ENCODE measurements at places on chromosomes 12 and 14.

DNA sequence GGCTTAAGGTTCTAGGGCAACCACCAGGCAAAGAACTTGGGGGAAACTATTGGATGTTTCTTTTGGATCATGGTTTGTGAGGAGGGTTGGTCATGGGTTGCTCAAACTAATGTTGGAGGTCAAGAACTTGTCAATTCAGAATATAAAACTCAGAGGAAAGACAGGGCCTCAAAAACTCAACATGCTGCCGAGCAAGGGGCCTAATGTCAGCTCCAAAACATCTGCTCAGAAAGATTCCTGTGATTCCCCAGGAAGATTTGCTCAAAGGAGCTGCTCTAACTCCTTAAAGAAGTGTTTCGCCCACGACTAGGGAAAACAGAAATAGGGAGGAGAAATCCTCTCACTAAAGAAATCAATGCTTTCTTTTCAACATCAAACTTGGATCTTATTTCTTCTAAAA, 3.7 kb upstream of the IGF1 start:
- no peak for DNase-seq

DNA sequence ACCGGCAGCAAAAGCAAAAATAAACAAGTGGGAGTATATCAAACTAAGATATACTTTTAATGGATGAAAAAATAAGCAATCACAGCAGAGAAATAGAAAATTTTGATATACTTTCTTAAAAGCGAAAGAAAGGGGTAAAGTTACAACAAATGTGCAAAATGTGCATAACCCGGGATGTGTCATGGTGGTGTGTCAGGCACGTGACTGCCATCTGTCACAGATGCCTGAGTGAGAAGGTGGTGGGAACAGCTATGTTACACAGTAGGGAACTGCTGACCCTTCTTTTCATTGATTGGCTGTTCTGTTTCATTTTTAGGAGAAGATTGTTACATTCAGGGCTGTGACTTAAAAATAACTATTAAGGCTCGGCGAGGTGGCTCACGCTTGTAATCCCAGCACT, 168.1 kb upstream of the PELI2 start:
- DNase-seq: no peak

DNA sequence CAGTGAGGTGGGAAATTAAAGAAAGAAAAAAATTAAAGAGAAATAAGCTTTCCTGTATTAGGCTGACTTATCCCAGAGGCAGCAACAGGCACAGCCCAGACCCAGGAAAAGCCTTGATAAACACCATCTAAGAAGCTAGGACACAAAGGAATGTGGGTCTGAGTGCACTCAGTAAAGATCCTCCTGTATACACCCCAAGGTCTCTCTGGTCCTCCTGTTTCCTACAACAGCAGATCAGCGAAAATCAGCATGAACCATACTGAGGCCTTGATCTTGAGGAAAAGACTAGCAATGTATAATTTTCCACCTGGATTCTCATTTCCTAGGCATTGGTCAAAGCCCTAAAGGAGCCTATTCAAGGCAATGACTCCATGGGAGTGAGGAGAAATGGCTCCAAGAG, 486.3 kb upstream of the CCDC196 start:
- DNase-seq: no peak

- peak; percentile 23 for DNase-seq
These were observed 21.4 kb upstream of the VSX2 start for GRCh38 chr14:74217672-74218448.

GRCh38 chr14:91830777-91831176, 36.6 kb downstream of the TC2N start:
- no peak for DNase-seq

DNA sequence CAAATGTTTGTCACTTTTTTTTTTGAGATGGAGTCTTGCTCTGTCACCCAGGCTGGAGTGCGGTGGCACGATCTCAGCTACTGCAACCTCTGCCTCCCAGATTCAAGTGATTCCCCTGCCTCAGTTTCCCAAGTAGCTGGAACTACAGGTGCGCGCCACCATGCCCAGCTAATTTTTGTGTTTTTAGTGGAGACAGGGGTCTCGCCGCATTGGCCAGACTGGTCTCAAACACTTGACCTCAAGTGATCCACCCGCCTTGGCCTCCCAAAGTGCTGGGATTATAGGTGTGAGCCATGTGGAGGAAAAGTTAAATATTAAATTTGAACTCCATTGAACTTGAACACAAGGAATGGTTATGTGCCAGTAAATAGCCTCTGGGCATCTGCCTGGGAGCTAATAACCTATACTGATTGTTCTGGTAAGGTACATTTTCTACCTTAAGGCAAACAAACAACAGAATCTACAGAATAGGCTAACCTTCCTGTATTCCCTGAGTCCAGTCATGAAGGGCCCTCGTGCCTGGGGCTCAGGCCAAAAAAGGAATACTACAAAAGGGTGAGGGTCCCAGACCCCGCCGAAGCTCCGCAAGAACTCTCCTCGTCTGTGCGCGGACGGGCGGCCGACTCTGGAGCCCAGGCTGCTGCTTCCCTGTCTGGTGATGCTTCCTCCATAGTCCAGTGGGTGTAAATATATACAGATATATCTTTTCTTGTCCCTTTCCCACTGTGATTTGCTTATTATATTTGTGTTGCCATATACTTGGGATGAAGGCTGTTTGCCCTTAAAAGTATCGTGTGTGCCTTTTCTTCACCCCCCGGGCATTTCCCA, 74.0 kb upstream of the EIF5 start:
- DNase-seq: no peak

DNA sequence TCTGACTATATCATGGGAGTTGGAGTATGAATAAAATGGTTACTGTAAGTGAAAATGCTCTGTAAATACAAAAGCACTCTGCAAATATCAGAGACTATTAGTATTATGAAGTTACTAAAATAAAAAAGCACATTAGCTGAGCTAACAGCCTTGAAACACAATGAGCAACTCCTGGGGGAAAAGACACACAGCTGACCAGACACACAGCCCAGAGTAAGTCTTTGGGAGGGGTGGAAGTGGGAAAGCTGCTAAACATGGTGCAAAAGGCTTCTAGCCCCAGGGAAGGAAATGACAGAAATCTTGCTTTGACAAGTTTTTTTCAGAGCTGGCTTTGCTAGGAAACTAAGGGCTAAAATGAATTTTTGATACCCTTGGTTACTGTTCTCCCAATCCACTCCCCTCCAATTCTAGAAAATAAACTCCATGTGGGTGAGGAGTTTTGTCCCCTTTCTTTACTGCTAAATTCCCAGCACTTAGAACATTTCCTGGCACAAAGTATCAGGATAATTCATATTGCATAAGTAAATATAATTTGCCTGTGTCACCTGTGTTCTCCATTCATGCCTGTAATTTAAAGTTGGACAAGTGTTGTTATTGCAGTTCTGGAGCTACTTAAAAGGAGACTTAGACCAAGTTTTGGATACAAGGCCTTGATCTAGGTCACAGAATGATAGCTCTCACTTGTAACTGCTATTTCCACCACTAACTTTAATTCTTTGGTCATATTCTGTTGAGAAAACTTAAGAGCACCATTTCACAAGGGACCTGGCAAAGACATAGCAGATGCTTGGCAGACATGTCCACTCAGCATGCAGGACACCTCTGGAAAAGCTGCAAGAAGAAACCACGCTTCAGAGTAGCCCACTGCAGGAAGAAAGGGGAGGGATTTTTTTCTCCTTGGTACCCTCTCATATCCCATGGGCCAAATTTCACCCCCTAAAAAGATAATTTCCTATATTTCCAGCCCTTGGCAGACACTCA, 19.0 kb upstream of the RAB3IP start:
- no peak for DNase-seq

DNA sequence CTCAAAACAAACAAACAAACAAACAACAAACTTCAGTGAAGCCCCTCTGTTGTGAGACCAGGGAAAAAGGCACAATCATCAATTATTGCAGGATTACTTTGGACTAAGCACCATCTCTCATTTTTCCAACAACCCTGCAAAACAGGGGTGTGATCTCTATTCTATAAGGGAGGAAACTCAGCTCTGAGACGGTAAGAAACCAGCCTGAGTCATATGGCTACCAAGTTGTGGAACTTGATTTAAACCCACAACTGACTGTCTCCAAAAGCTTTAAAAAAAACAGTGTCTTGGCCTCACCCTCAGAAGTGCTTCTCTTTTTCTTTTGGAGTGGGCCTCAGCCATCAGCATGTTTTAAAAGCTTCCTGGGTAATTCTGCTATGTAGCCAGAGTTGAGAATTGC, 49.8 kb downstream of the RIN3 start:
- no peak for DNase-seq

GRCh38 chr12:24697295-24697694, 251.6 kb downstream of the BCAT1 start:
- no peak for DNase-seq

- DNase-seq: peak; percentile 47
These were observed 132.2 kb upstream of the TMTC2 start for GRCh38 chr12:82554529-82554928.

DNA sequence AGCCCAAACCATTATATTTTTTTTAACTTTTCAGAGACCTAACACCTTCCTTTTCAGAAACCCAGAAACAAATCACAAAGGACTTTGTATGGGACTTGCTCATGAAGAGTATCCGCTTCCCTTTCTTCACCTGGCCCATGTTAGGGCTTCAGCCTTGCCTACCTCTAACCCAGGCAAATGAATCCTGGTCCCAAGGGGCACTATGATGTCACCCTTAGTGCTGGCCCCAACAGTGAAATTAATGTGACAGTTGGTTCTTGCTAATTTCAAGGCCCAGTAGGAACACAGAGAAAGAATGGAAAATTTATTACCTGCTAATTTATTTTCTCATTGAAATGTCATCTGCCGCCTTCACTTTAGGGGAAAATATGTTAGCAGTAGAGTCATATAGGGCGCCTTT, 179.8 kb upstream of the NRXN3 start:
- DNase-seq: no peak

DNA sequence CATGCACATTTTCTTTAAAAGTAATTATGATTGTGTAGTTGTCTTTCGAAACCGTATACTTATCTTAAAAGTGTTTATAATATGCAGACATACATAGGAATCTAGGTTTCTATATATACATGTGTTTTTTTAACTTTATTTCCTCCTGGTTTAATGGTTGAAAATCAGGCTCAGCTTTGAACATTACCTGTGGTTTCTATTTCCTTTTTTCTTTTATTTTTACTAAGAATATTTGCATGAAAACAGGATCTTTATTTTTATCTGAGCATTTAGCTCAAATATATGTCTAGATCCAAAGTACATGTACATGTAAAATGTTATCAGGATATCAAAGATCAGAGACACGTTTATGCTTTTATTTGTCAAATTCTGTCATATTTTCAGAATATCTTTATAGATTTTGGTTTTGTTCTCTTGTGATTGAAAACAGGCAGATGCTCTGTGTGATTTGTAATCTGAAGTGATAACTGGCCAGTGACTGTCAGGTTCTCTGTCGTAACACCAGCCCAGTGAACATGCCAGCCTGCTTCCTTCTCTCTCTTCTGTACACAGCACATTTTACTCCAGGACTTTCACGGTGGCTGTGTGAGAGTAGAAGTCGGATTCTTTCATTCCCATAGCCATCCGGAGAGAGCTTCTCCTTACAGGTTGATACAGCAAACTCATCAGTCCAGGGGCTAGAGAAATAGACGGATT, 13.7 kb downstream of the TCTN1 start:
- no peak for DNase-seq

DNA sequence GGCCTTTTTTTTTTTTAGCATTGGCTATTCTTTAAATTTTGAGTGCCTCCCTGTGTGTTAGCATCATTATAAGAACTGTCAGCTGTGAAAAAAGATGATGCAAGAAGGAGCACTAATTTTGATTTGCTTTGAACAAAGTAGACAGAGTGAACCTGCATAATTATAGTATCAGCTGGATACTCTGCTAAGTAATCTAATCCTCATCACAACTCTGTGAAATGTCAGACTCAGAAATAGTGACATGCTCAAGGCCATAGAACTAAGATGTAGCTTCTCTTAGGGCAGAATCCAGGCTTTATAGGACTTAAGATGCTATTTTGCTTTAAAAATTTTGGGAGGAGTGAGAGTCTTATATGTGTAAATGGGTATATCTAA, 31.9 kb downstream of the FBXO34 start:
- no peak for DNase-seq

GRCh38 chr12:19387161-19387560, 52.1 kb upstream of the AEBP2 start:
- DNase-seq: no peak

GRCh38 chr14:100673085-100673806, 53.4 kb upstream of the DLK1 start:
- no peak for DNase-seq

DNA sequence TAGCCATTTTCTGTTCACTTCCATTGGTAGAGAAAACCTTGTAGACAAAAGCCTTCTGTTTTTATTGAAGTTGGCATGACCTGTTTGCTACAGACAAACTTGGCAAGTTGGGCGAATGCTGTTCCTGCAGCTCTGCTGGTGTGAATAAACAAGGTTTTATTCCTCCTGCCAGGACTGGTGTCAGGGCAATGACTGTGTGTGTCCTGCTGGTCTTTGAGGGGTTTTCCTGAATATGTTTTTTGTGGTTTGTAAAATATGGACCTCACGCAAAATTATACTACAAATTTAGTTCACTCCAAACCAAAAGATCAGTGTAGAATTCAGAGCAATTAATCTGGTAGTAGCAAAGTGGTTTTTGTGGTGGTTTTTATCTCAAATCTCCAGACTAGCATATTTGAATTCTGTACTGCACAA, 140.8 kb downstream of the ERC1 start:
- DNase-seq: no peak

- no peak for DNase-seq
These were observed 1.3 kb downstream of the DYRK4 start for GRCh38 chr12:4563336-4563735.

DNA sequence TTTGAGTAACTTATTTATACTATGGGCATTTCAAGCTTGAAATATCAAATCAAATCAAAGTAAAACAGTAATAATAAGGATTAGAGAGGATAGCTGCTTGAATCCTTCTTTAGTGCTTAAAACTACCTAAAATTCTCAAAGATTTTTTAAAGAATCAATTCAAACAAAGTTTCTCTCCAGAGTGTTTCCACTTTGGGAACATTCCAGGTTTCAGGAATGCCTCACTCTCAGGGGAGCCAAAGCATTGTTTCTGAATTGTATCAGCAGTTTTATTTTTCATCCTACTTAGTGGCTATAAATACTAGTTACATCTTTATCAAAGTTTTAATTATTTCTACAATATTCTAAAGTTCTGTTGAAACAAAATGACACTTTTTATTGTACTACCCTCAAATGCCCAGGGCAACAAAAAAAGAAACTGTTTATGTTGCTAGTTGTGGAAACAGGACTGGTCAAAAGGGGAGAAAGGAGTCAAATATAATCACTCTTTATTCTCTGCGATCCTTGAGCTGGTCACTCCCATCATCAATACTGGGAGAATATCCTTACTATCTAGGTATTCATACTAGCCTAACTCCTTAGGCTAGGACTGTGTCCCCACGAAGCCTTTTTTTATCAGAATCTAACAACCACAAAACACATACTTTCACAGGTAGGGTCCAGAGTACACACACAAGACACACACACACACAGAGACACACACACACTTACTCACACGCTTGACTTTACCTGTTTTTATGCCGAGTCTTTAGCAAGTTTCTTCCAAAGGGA, 598 bp downstream of the RASSF9 start:
- DNase-seq: no peak

DNA sequence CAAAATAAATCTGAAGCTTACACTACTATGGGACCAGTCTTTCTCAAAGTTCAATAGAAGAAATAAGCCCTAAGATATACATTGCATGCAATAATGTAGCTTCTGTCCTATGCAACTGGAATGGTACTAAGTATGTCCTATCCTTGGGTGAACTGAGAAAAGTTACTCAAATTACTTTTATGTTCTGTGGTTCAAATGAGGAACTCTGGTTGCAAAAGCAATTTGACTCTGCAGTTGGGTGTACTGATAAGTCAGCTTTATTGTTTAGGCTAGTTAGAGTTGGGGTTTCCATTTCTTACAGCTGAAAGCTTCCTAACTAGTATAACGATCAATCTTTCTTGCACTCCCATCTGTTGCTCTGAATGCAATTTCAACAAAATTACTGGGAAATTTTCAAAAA, 29.2 kb downstream of the GPR135 start:
- DNase-seq: no peak

Data from kidney epithelial cell (primary cell).